Osteocyte (in vitro differentiated cells): ENCODE measurements at places on chromosomes 3 and 15. TPM values are rescaled to one million over a fixed set of nuclear protein-coding genes. Genes with fewer than 3 reads are reported as not detected.
A peak's percentile ranks its signal among the peaks of the same experiment; 100 is the strongest.

GRCh38 chr3:136380530-136380929 lies 130.4 kb downstream of the PCCB start:
- DNase-seq: no peak
- H3K4me3 ChIP-seq: no peak overlapping the region
- H3K27ac ChIP-seq: no peak overlapping the region
- H3K36me3 ChIP-seq: peaks cover 14% of the 10 kb centered on the region

GRCh38 chr15:40438712-40439111 lies 2.0 kb upstream of the BAHD1 start:
- no peak overlapping the region for H3K27ac ChIP-seq
- no peak overlapping the region for H3K4me3 ChIP-seq

GRCh38 chr3:77467702-77468625 lies 428.1 kb downstream of the ROBO2 start:
- H3K27ac ChIP-seq: no peak overlapping the region
- H3K27me3 ChIP-seq: no peaks in the 10 kb centered on the region
- H3K4me1 ChIP-seq: peaks cover 25% of the 10 kb centered on the region
- no peaks in the 10 kb centered on the region for H3K36me3 ChIP-seq
- DNase-seq: no peak

GRCh38 chr15:40050788-40051470 lies 11.9 kb upstream of the SRP14 start:
- H3K27ac ChIP-seq: no peak overlapping the region
- peaks cover 60% of the 10 kb centered on the region for H3K4me1 ChIP-seq
- DNase-seq: peak; percentile 66
- no peaks in the 10 kb centered on the region for H3K27me3 ChIP-seq
- H3K4me3 ChIP-seq: no peak overlapping the region

GRCh38 chr15:62559381-62559733 lies 394.3 kb upstream of the C2CD4B start:
- no peaks in the 10 kb centered on the region for H3K4me1 ChIP-seq
- DNase-seq: no peak
- H3K27me3 ChIP-seq: no peaks in the 10 kb centered on the region
- H3K4me3 ChIP-seq: no peak overlapping the region
- H3K27ac ChIP-seq: no peak overlapping the region

The CATSPER2 gene
- total RNA-seq: 3.1 and 3.3 TPM in 2 replicates

- H3K4me3 ChIP-seq: no peak overlapping the region
- no peak overlapping the region for H3K27ac ChIP-seq
- H3K36me3 ChIP-seq: peaks cover 29% of the 10 kb centered on the region
- no peak for DNase-seq
- H3K4me1 ChIP-seq: peaks cover 9% of the 10 kb centered on the region
Measured at GRCh38 chr15:36936613-36937012, 163.7 kb downstream of the MEIS2 start.

The PPP1R14D gene
- not detected in 2 replicates for total RNA-seq

The FAM43A gene
- total RNA-seq: 38.2 and 38.6 TPM in 2 replicates

DNA sequence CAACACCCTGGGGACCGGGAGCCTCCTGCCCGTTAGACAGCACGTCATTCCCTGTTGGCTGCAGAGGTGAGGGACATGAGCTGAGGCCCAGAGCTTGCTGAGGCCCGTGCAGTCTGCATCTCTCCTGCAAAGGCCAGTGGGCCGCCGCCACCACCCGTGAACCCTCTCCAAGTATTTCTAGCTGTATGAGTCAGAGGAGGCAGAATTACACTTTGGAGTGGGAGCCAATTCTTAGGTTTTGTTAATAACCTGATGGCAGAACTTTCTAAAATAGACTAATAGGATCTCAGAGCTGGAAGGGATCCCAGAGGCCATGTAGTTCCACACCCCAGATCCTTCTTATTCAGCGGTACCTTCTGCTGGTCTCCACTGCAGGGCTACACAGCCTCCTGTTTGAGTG lies 335.2 kb upstream of the CTDSPL start:
- H3K36me3 ChIP-seq: no peaks in the 10 kb centered on the region
- no peak overlapping the region for H3K27ac ChIP-seq
- no peak overlapping the region for H3K4me3 ChIP-seq
- DNase-seq: no peak
- H3K27me3 ChIP-seq: peaks cover 7% of the 10 kb centered on the region
- H3K4me1 ChIP-seq: no peaks in the 10 kb centered on the region

The IVD gene
- total RNA-seq: 60.4 and 62.0 TPM in 2 replicates

- H3K36me3 ChIP-seq: peaks cover under 1% of the 10 kb centered on the region
- peaks cover 85% of the 10 kb centered on the region for H3K4me1 ChIP-seq
Measured at GRCh38 chr3:190718097-190718496, 144.4 kb downstream of the GMNC start.

DNA sequence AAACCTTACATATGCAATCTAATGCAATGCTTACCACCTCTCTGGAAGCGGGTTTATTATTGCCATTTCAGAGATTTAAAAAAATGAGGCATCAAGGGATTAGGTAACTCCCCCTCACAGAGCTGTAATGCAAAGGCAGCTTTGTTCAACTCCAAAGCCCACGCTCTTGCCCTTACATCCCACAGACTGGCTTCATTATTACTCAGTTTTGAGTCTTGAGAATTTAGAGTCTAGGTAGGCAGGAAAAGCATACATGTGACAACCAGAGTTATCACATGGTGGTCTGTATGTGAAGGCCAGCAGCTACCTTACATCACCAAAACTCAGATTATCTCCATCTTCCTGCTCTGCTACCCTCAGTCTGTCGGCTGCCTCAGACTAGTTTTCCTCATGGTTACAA lies 326.9 kb downstream of the UACA start:
- no peak for DNase-seq
- H3K4me3 ChIP-seq: no peak overlapping the region
- no peaks in the 10 kb centered on the region for H3K36me3 ChIP-seq
- peaks cover 52% of the 10 kb centered on the region for H3K27me3 ChIP-seq

- H3K27ac ChIP-seq: peak overlapping the region; percentile 92
- no peaks in the 10 kb centered on the region for H3K27me3 ChIP-seq
- peaks cover 37% of the 10 kb centered on the region for H3K4me1 ChIP-seq
- peak overlapping the region; percentile 82 for H3K4me3 ChIP-seq
- no peak for DNase-seq
- peaks cover 38% of the 10 kb centered on the region for H3K36me3 ChIP-seq
Measured at GRCh38 chr3:69012800-69013252, 658 bp downstream of the EOGT start.

GRCh38 chr3:38325256-38325655 lies 21.3 kb upstream of the XYLB start:
- peak; percentile 62 for DNase-seq
- no peak overlapping the region for H3K27ac ChIP-seq
- no peaks in the 10 kb centered on the region for H3K36me3 ChIP-seq
- H3K4me1 ChIP-seq: no peaks in the 10 kb centered on the region

DNA sequence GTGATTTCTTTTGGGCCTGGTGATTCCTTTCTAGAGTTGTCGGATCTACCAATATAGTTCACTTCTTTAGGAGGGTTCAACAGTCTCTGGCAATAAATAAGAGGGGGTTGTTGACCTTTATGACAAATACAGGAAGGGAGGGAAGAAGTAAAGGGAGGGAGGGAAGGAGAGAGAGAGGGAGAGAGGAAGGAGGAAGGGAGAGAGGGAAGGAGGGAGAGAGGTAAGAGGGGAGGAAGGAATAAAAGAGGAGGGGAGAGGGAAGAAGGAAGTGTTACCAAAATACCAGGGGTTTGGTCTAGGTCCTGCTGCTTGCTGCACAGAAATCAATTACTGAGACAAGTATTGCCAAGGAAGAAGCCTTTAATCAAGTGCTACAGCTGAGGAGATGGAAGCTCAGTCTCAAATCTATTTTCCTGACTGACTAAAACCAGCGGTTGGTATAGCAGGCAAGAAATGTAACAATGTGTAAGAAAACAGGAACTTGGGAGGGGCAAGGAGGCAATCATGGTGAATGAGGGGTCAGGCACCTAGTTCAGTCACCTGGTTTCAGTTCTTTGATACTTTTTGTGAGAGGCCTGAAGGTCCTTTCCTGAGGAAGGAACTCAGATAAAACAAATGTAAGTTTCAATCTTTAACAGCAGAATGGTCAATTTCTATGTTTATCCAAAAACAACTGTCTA lies 14.1 kb upstream of the TMEM40 start:
- H3K27me3 ChIP-seq: no peaks in the 10 kb centered on the region
- H3K36me3 ChIP-seq: no peaks in the 10 kb centered on the region
- H3K4me1 ChIP-seq: no peaks in the 10 kb centered on the region
- no peak overlapping the region for H3K4me3 ChIP-seq
- no peak for DNase-seq
- H3K27ac ChIP-seq: no peak overlapping the region

DNA sequence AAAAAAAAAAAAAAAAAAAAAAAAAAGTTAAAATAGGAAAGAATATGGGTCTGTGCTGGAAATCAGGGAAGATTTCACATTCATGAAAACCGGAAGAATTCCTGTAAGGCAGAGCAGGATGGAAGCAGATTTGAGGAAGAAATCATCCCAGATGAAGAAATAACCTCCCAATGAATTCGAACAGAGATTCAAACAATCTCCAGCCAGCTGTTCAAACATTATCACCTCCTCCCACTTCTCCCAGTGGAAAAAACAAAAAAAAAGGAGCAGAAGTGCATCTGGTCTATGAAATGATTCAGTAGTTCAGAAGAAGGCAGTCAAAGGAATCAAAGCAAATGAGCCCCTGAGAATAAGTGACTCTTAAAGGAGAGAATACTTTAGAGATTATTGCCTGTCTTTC lies 33.1 kb downstream of the CP start:
- H3K4me3 ChIP-seq: no peak overlapping the region
- H3K36me3 ChIP-seq: no peaks in the 10 kb centered on the region
- H3K27me3 ChIP-seq: no peaks in the 10 kb centered on the region
- H3K4me1 ChIP-seq: peaks cover 9% of the 10 kb centered on the region
- DNase-seq: no peak
- H3K27ac ChIP-seq: no peak overlapping the region

GRCh38 chr3:149368674-149369497 lies 8.6 kb downstream of the TM4SF1 start:
- H3K27ac ChIP-seq: peak overlapping the region; percentile 23
- DNase-seq: no peak
- H3K36me3 ChIP-seq: peaks cover 25% of the 10 kb centered on the region

- DNase-seq: no peak
- no peaks in the 10 kb centered on the region for H3K36me3 ChIP-seq
- H3K27me3 ChIP-seq: no peaks in the 10 kb centered on the region
- peaks cover 32% of the 10 kb centered on the region for H3K4me1 ChIP-seq
Measured at GRCh38 chr3:101077361-101078011, 84.3 kb upstream of the ABI3BP start.

DNA sequence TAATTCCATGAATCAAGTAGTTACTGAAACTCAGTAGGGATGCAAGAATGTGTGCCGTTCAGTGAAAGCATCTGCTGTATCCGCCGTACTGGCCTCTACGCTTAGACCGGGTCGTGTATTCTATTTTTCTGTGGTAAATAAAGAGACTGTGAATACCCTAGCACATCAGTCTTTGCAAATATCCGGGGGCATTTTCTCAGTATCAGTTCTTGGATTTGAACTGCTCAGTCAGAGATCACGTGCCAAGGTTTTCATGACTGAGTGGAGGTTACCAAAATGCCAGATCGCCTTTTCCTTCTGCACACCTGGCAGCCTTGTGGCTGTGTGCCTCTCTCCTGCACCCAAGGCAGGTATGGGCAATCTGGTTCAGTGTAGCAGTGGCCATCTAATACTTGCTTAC lies 377.0 kb downstream of the OCA2 start:
- peaks cover under 1% of the 10 kb centered on the region for H3K27me3 ChIP-seq
- no peak overlapping the region for H3K4me3 ChIP-seq
- no peaks in the 10 kb centered on the region for H3K36me3 ChIP-seq
- H3K27ac ChIP-seq: no peak overlapping the region

DNA sequence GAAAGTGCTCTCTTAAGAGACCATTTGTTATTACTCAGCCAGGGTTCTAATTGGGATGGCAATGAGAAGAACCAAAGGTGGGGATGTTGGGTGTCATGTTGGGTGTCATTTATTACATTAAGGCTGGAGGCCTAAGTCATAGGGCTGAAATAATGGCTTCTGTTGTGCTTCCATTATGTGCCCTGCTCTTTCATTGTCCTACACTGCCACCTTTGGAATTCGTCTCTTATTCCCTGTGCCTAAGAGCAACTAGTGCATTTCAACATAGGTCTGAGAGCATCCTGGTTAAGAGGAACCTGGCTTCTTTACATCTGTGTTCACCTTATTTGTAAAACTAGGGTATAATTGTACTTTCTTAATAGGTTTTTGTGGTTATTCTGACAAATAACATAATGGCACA lies 32.2 kb downstream of the RIOX2 start:
- H3K27me3 ChIP-seq: no peaks in the 10 kb centered on the region
- H3K36me3 ChIP-seq: peaks cover 27% of the 10 kb centered on the region
- no peak for DNase-seq
- H3K4me1 ChIP-seq: peaks cover 15% of the 10 kb centered on the region

The CPN2 gene
- not detected in 2 replicates for total RNA-seq

GRCh38 chr3:129614927-129615363 lies 8.5 kb upstream of the PLXND1 start:
- DNase-seq: no peak
- H3K27me3 ChIP-seq: no peaks in the 10 kb centered on the region
- H3K4me1 ChIP-seq: peaks cover 65% of the 10 kb centered on the region
- no peak overlapping the region for H3K27ac ChIP-seq
- H3K36me3 ChIP-seq: no peaks in the 10 kb centered on the region

DNA sequence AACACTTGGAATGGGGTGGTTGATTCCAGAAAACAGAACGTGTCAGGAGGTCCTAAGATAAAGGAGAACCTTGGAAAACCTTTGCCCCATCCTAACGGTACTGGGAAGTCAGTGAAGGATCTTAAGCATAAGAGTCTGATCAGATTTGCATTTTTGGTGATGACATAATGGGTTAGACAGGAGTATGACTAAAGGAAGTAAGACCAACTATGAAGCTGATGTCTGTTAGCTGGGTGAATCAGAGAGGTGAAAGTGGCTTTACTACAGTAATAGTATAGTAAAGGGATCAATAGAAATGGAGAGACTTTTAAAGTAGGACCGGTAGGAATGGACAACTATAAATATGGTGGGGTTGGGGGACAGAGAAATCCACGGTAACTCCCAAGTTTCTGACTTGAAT lies 12.6 kb downstream of the GTF2A2 start:
- H3K4me3 ChIP-seq: no peak overlapping the region
- no peaks in the 10 kb centered on the region for H3K27me3 ChIP-seq
- no peak overlapping the region for H3K27ac ChIP-seq
- peaks cover 1% of the 10 kb centered on the region for H3K4me1 ChIP-seq

The HYKK gene
- total RNA-seq: 3.1 and 3.4 TPM in 2 replicates

GRCh38 chr15:60264566-60264965 lies 133.2 kb downstream of the ANXA2 start:
- no peak overlapping the region for H3K4me3 ChIP-seq
- H3K36me3 ChIP-seq: no peaks in the 10 kb centered on the region
- no peak for DNase-seq
- peaks cover 43% of the 10 kb centered on the region for H3K27me3 ChIP-seq
- no peaks in the 10 kb centered on the region for H3K4me1 ChIP-seq
- H3K27ac ChIP-seq: no peak overlapping the region

- no peak overlapping the region for H3K27ac ChIP-seq
- no peak overlapping the region for H3K4me3 ChIP-seq
- H3K27me3 ChIP-seq: peaks cover 61% of the 10 kb centered on the region
- DNase-seq: peak; percentile 79
- no peaks in the 10 kb centered on the region for H3K36me3 ChIP-seq
Measured at GRCh38 chr15:70327856-70328678, 230.3 kb upstream of the TLE3 start.

The CELF6 gene
- 0.65 and 0.86 TPM in 2 replicates for total RNA-seq

The DGKG gene
- total RNA-seq: 0.18 TPM in 1 of 2 replicates, not detected in the other

- H3K27me3 ChIP-seq: no peaks in the 10 kb centered on the region
- H3K4me1 ChIP-seq: peaks cover 19% of the 10 kb centered on the region
- H3K4me3 ChIP-seq: no peak overlapping the region
- no peaks in the 10 kb centered on the region for H3K36me3 ChIP-seq
- no peak for DNase-seq
Measured at GRCh38 chr3:104514776-104515175, 851.9 kb upstream of the ALCAM start.

The EIF1B gene
- 62.3 and 72.8 TPM in 2 replicates for total RNA-seq

The GASK1A gene
- not detected in 2 replicates for total RNA-seq

The SERINC4 gene
- not detected in 2 replicates for total RNA-seq

The HESX1 gene
- 1.3 and 2.0 TPM in 2 replicates for total RNA-seq
